ENCODE measurements at places on chromosomes 5 and 9.

GRCh38 chr5:139723986-139724587, 71.5 kb upstream of the PSD2 start:
- no peak for DNase-seq

GRCh38 chr9:130959809-130960334, 20.8 kb upstream of the FIBCD1 start:
- DNase-seq: no peak

DNA sequence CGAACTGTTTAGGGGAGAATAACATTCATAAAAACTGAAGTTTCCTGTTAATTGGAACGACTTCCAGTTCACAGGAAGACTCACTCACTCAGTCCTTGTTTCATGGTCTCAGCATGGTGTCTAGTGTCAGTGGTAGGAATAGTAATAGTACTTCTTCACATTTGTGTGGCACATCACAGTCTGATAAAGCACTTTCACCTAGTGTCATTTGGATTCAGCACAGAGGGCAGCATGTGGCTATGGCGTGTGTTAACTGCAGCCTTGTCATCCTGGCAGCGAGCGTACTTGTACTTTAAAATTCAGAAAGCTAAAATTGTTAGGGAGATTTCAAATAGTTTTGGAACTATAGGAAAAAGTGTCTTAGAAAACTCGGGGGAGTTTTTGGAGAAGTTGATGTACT, 72.4 kb downstream of the VCAN start:
- DNase-seq: no peak

GRCh38 chr5:150497274-150497988, 10.5 kb upstream of the NDST1 start:
- DNase-seq: no peak

DNA sequence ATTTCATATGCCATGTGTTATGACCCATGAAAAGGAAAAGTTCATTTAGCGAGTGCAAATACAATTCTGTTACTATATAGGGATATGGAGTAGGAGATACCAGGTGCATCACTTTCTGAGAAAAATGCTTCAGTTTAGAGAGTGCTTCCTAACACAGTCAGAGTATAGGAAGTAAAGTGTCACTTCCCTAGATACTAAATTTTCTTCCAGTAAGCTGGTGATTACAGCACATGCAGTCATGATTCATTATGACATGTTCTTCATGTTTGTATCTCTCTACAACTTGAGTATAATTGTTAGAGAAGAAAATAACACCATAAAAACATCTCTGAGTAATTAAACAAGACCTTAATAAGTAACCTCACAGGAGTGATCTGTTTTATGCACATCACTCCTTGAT, 837.0 kb downstream of the DNAH5 start:
- DNase-seq: no peak

GRCh38 chr5:115170134-115170928, 623 bp upstream of the TRIM36 start:
- peak; percentile 75 for DNase-seq

DNA sequence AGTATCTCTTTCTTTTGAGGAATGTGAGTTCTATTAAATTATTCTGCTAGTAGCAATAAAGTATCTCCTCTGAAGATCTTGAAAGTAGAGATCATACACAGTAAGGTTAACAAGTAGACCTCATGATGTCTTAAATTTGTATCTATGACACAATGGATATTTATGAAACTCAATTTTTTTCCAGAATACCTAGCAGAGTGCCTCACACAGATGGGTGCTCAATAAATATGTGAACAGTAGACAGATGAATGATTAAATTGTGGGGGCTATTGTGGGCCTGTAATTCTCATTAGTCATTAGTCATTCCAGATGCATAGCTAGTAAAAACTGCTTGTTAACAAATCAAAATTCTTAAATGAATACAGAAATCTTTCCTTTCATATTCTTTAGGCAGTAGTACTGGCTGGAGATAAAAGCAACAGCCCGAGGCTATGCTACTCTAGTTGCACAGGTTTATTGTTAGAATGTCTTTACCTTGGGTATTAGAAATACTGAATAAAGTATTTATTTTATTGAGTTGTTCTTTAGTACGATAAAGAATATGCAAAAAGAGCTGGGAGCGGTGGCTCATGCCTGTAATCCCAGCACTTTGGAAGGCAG, 22.0 kb downstream of the CHD1 start:
- no peak for DNase-seq

DNA sequence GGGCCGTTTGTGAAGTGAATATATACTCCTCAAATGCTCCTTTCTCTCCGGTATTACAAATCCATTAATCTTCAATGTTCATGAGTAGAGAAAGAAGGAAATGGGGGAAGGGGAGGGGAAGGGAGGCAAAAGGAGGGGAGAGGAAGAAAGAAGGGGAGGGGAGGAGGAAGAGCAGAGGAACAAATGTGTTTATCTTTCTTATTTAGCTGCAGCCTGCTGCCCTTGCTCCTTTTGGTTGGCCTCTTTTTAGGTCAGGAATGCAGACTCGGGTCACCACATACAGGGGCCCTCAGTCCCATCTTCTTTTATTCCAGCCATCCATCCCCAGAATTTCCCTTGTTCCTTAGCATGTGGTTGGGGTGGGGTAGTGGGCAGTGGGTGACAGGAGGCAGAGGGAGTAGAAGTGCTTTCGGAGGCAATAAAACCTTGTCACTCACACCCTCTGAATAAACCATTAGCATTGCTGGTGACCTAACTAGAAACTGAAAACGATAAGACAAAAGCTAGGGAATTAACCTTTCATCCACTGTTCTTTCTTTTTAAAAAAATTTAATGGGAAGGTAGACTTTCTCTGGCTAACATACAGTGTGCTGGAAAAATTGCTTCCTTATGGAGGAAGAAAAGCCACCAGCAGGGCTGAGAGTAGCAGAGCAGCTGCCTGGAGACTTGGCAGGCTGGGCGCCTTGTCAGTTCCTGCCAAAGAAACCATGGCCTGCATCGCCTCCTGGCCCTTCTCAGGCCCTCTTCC, 16.8 kb upstream of the PRLR start:
- no peak for DNase-seq

DNA sequence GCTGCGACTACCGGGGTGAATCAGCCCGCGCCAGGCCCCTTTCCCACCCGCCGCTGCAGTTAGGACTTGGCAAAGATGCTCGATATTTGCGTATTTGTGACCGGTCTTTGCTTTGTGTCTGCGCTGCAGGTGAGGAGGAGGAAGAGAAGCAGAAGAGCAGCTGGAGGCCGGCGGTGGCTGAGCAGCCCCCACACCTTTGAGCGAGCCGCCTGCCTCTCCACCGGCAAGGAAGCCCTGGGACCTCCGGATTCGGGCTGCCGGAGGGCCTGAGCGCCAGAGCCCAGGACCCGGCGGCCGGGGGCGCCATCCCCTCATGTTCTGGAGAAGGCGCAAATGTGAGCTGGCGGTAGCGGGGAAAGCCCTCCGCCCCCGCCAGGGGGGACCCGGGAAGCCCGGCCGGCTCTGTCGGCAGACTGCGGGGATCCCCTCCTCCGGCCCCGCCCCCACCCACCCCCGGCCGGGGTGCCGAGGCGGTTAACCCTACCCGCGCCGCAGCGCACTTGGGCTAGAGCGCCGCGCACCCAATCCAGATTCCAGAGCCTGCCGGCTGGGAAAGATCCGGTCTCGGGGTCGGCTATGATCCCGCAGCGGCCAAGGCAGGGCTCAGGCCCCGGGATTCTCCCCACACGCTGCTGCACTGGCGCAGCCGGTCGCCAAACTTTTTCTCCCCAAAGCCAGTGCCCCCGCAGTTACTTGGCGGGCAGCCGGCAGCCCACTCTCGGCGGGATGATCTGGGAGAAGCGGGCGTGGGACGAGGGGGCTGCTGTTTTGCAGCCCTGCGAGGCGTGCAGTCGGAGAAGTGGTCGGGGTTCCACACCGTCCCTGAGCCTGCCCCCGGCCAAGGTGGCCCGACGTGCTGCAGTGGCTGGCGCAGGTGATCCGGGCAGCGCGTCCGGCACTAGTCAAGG, 800 bp upstream of the KCNN2 start:
- peak; percentile 73 for DNase-seq

- no peak for DNase-seq
Observed at GRCh38 chr9:119302988-119303698, 66.1 kb downstream of the BRINP1 start.

- DNase-seq: no peak
Observed at GRCh38 chr9:92974161-92974661, 26.9 kb downstream of the FGD3 start.

- no peak for DNase-seq
Observed at GRCh38 chr5:54616031-54616430, 98.5 kb downstream of the SNX18 start.

GRCh38 chr5:37580106-37580505, 201.0 kb downstream of the WDR70 start:
- DNase-seq: no peak

DNA sequence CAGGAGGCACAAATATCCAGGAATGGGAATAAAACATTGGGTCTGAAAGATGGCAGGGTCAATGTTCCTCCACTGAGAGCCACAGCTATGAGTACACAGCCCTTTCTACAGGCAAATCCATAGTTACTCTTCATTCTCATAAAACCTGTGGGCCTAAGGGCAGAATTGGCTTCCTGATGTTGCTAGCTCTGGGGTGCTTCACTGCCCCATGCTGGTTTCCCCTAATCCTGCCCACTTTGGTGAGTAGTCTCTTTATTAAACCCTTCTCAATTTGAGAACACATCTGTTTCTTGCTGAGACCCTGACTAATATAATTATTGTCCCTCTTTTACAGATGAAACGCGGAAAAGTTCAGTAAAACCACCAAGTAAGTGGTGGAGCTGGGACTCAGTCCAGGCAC, 66.3 kb upstream of the RAI14 start:
- DNase-seq: no peak

DNA sequence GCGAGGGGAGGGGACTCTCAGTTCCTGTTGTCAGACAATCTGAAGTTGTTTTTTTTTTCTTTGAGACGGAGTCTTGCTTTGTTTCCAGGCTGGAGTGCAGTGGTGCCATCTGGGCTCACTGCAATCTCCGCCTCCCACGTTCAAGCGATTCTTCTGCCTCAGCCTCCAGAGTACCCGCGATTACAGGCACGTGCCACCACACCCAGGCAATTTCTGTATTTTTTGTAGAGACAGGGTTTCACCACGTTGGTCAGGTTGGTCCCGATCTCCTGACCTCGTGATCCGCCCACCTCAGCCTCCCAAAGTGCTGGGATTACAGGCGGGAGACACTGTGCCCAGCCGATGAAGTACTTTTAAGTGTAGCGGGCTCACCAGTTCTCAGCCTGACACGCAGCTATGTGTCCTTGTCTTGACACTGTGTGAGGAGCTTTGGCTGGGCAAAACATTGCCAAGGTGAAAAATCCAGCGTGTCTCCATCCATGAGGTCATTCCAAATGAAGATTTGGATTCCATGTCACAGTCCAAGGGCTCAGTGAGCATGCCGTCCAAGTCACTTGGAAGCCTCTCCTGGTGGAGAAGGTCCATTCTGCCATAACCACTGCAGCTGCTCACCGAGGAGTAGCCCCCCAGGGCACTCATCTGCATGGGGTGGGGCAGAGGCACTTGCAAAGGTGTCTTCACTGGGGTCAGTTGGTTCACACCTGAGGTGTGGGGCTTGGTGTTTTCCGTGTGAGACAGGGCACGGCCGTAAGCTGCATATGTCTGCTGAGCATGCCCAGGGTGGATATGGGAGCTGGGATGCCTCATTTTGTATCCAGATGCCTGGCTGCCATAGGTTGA, 32.0 kb downstream of the OR2V1 start:
- DNase-seq: no peak

- no peak for DNase-seq
Observed at GRCh38 chr5:54206580-54207229, 103.7 kb downstream of the ARL15 start.

DNA sequence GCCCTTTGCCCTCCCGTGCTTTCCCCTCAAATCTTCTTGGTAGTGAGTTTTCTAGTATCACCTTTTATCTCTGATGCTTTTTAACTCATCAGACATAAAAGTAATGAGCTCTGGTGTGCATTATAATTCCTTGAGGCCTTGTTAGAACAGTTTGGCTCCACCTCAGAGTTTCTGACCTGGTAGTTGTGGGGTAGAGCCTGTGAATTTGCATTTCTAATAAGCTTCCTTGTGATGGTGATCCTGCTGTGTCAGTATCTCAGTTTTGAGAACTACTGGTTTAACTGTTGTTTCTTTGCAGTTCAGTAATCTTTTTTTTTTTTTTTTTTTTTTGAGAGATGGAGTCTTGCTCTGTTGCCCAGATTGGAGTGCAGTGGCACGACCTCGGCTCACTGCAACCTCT, 31.1 kb downstream of the UBE2D2 start:
- peak; percentile 46 for DNase-seq

- DNase-seq: no peak
Observed at GRCh38 chr5:134515801-134516200, 9.7 kb upstream of the JADE2 start.

DNA sequence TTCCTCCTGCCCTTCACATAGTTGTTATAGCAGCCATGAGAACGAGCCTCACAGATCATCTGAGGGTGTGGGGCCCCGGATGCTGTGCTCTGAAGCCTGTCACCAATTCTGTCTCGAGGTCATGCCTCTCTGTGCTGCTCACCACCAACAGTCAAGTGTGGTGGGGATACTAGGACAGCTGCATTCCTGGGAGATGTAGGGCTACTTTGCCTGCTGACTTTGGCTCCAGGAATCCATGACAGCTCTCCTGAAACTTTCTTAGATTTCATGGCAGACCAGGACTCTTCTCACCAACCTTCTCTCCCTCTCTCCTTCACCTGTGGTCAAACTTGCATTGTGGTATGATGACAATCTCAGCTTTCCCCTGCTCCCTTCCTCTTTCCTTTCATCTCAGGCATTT, 395.9 kb downstream of the PSAT1 start:
- DNase-seq: no peak

DNA sequence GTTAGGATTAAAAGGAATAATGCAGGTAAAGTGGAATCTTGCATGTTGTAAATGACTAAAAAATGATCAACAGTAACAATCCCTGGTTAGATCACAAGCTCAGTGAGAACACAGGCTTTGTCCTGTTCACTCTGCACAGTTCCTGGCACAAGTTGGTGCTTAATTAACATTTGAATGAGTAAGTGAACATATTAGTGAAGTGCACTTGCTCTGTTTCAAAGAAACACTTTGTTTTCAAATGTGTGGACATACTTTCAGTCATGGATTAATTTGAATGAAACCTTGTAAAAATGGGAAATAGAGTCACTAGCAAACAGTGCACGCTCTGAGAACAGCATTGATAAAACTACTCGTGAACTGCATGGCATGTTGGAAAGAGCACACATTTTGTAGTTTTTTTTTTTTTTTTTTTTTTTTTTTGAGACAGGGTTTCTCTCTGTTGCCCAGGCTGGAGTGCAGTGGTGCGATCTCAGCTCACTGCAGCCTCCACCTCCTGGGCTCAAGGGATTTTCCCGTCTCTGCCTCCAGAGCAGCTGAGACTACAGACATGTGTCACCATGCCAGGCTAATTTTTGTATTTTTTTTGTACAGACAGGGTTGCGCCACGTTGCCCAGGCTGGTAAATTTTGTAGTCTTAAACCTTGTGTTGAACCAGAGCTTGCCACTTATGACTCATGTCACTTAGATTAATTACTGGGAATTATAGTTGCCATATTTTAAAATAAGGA, 159.9 kb downstream of the LURAP1L start:
- no peak for DNase-seq

- no peak for DNase-seq
Observed at GRCh38 chr9:124555043-124555442, 47.8 kb upstream of the NR5A1 start.
